ENCODE measurements at places on chromosomes 4 and X.

GRCh38 chr4:101141855-101142254 is 205.5 kb downstream of the PPP3CA start:
- no peak for DNase-seq

DNA sequence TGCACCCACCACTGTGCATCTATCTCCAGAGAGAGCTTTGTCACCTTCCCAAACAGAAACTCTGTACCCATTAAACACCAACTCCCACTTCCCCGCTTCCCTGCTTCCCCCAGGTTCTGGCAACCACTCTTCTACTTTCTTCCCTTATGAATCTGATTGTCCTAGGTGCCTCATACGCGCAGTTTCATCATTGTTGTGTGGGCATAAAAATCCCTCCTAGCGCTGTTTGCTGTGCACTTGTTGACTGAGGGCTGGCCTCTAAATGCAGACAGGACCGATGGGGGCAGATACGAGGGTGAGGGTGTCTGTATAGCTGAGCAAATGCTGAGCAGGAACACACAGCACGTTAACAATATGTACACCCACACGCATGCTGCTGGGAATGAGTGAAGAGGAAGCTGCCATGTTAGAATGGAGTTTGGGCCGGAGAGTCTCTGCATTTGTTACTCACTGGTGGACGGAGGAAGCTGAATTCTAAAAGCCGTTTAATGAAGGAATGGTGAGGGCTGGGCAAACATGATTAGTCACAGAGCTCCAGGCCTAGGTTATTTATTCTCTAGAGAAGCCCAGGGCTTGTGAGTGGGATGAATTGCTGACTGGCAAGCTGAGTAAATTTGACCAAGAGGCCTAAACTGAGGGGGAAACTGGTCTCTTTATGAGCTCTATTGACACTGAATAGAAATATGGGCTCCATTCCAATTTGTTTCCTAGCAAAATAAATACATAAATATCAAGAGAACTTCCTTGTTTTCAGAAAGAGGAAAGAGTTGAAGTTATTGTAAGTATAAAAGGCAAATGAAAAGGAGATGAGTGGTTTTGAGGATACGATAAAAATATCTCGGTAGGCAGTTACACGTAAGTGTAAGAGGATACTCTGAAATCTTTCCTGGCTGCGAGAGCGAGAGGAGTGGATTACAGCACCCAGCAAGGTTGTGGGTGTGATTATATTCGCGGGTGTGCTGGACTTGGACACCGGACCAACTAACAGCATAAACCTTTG is 95.9 kb upstream of the RPS6KA3 start:
- DNase-seq: peak; percentile 5

DNA sequence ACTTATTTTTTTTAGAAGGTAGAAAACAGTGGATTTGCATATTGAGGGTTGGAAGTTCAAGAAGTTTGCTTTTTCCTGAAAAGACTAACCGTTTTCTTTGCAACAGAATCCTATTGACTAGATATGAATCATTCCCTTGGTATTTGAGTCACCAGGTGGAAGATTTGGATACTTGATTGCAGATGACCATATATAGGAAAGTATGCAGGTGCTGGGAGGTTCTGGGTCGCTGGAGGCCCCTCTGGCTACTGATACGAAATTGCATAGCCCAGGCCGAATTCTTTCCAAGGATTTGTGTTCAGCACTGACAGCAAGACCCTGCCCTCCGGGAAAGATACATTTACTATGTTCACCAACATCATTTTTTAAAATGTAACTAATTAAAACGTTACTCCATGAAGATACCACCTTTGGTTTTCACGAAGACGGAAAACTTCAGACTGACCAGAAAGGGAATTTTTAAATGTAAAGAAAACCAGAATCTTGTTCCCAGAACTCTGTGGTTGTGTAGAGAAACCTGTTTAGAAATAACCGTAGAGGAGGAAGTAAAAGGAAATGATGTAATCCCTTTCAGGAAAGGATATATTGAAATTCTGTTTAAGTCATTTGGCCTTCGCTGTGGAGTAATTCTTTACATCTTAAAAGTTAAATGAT is 946 bp downstream of the ANXA3 start:
- DNase-seq: peak; percentile 49

GRCh38 chrX:84186603-84187532 is 1.1 kb downstream of the RPS6KA6 start:
- DNase-seq: no peak

DNA sequence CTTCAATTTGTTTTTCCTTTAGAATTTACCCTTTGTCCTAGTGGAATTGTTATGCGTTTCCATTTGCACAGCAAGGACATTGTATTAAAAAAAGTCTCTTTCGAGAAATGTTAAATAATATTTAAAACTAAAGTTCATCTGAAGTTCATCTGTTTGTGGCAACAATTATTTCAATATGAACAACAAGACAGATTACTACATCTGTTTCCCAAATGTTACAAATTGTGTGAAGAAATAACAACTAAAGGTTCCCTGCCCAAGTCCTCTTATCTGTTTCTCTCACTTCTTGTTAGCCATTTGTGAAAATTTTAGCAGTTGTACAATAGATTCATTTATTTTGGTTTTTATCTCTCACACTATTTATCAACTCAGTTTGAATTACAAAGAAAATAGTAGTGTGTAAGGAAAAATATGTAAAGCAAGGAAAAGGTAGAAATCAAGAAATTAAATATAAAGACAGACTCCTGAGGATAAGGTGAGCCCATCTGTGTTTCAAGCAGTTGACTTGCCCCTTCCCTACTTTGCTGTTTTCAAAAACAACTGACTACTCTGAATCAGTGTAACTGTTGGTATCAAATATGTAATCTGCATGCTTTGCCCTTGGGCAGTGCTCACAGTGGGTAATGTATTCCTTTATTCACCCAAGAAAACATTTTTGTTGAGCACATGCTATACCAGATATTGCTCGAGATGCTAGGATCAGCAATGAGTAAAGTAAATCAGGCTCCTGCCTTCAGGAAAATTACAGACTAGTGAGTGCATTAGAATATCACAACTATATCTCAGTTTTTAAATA is 118.9 kb upstream of the PCDH7 start:
- DNase-seq: no peak

DNA sequence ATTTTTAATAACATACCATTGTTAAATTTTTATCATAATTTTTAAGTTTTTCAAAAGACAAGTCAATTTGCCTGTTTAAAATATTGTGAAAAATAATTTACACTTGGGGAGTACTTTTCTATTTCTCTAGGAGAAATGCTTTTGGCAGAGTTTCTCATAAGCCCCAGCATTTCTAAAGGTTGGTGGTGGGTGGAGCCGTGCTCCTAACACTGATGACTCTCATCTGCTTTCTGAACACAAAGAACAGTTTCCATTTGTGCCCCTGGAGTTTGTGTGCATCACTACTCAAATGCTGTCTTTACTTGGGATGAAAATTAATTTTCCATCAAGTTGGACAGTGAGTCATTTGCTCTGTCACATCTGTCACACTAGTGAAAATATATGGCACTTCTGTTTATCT is 57.6 kb downstream of the TNIP2 start:
- DNase-seq: no peak

GRCh38 chrX:44227991-44228390 is 115.5 kb downstream of the EFHC2 start:
- no peak for DNase-seq

GRCh38 chrX:134717698-134718097 is 59.4 kb upstream of the PLAC1 start:
- DNase-seq: no peak

DNA sequence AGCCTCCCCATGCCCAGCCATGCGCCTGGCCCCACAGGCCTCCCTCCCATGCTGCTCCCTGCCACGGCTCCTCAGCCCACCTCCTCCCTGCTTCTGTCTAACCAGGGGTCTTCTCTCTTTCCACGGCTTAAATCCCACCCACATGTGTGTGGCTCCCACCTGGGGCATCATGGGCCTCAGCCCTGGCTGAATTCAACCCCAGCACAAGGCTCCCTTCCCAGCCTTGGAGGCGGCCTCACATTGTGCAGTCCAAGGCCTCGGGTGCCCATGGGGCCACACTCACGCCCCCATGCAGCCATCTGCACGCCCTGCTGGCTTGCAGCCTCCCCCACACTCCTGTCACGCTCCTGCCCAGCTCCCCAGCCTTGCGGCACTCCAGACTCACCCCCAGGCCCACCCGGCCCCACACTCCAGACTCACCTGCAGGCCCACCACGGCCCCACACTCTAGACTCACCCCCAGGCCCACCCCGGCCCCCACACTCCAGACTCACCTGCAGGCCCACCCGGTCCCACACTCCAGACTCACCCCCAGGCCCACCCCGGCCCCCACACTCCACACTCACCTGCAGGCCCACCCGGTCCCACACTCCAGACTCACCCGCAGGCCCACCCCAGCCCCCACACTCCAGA is 27.0 kb downstream of the MAEA start:
- no peak for DNase-seq

GRCh38 chr4:145097821-145098674 is at the start of the genes ABCE1 and ANAPC10:
Gene ABCE1 (plus strand): TSS chr4:145098311. CDS start chr4:145104413, 6,102 bp downstream.
Gene ANAPC10 (minus strand): TSS chr4:145098196. CDS start chr4:145096099, 2,097 bp downstream.
- DNase-seq: peak; percentile 86

DNA sequence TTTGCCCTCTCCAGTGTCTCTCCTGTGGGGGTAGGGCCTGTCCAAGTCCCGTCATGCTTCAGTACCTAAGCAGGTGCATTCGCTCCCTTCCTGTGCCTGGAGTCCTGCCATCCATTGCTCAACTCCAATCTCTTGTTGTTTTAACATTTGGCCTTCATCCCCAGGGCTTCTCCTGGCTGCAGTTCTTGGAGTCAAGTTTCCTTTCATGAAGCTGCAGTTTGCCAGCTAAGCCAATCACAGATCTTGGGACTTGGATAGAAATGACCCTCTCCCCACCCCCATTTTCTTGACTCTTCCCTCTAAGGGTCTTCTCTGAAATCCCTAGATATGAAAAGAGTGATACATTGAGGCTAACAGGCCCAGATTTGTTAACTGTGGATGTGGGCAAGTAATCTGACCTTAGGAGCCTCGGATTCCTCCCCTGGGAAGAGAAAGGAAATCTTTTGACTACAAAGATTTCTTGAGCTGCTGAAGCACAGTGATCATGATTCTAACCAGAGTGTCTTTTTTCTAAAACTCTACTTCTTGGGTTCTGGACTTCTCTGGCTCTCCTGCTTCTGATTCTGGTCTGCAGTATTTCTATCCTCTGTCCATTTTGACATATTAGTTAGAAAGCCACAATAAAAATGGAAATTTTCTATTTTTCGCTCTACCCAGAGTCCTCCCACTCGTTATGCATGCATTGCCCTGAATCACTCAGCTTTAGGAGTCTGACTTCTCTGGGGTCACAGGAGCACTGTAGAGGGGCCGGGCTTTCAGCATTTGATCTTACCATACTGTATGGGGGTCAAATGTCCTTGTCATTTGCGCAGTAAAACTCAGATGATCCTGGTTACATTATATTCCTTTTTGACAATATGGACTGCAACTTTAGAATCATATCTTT is 61.0 kb downstream of the CHRNA9 start:
- DNase-seq: no peak

DNA sequence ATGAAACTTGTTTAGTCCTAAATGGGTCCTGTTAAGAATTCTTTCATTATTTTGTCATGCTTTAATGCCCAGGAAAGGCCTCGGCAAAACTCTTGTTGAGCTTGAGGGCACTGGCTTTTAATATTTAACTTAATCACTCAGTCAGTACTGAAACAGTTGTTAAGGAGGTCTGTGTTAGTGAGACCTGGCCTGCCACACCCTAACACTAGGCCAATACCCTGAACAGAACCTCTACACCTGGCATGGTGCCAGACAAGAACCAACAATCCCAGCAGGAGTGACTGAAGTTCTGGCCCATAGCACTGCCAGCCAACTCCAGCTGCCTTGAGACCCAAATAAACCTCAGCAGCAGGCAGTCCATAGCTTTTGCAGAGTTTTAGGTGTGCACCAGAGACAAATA is 85.7 kb upstream of the ITM2A start:
- DNase-seq: no peak

DNA sequence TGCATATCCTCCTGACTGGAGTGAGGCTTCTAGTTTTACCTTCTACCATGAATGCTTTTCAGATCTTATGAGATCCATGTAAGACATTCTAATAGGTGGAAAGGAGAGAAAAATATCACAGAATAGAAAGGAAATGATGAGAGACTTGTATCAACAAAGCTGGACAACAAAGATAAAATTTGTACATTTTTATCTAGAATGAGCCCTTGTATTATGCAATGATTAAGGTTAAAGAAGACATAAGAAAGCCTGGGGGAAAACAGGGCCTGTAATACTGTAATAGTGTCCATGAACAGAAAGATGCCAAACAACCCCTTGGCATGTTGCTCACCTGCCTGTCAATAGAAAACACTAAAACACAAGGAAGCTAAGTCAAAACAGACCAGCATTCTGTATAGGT is 44.2 kb upstream of the SCRG1 start:
- DNase-seq: no peak

- peak; percentile 72 for DNase-seq
Measured at GRCh38 chr4:10003666-10004065, 17.6 kb downstream of the SLC2A9 start.

- DNase-seq: no peak
Measured at GRCh38 chr4:138859254-138859653, 156.3 kb upstream of the NOCT start.

GRCh38 chrX:7446815-7447214 is 298.9 kb upstream of the PUDP start:
- DNase-seq: peak; percentile 53

GRCh38 chrX:39974270-39974669 is 123.5 kb downstream of the BCOR start:
- DNase-seq: no peak

- no peak for DNase-seq
Measured at GRCh38 chrX:129449148-129449547, 74.1 kb downstream of the SMARCA1 start.

DNA sequence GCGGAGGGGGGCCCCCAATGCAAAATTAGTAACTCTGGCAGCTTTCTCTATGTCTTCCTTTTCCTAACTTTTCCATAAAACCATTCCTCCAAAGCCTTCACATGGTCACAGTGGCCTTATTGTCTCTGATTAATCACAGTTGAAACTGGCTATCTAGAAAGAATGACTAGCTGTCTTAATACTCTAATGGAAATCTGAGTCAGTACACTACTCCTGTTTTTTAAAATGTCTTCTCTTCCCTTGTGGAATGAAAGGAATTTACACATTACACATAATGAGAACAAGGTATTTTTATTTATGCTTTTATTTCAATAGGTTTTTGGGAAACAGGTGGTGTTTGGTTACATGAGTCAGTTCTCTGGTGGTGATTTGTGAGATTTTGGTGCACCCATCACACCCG is 66.3 kb upstream of the PUDP start:
- no peak for DNase-seq

GRCh38 chr4:71126719-71127118 is 133.3 kb downstream of the DCK start:
- peak; percentile 58 for DNase-seq
